ENCODE measurements at places on chromosomes 2 and 18. TPM values are rescaled to one million over a fixed set of nuclear protein-coding genes. Genes with fewer than 3 reads are reported as not detected.

The CDK15 gene
- total RNA-seq: 33.0 TPM

The SNTG2 gene
- 0.56 TPM for total RNA-seq

The PAIP2B gene
- 0.18 TPM for total RNA-seq

The ZNF521 gene
- total RNA-seq: 44.7 TPM

The GPR39 gene
- total RNA-seq: 9.0 TPM

The PCARE gene
- not detected for total RNA-seq

The SERPINB3 gene
- not detected for total RNA-seq

The STARD6 gene
- total RNA-seq: 0.28 TPM

The CDCA7 gene
- 12.0 TPM for total RNA-seq

The FAP gene
- total RNA-seq: 71.0 TPM

The LYPD1 gene
- total RNA-seq: 79.7 TPM

The IL36B gene
- total RNA-seq: not detected

The CACNB4 gene
- total RNA-seq: 0.36 TPM

The PRSS56 gene
- total RNA-seq: not detected

The TUBA3E gene
- total RNA-seq: not detected

The POTEJ gene
- not detected for total RNA-seq

The ZNF892 gene
- total RNA-seq: 2.7 TPM

The MC4R gene
- total RNA-seq: 0.28 TPM

The FAM228A gene
- total RNA-seq: not detected

The TACR1 gene
- total RNA-seq: under 0.01 TPM

The LYG2 gene
- total RNA-seq: not detected

The DNAJC5G gene
- not detected for total RNA-seq

The COL4A3 gene
- total RNA-seq: not detected

The FTCDNL1 gene
- total RNA-seq: 0.18 TPM

The SOX11 gene
- total RNA-seq: 4.7 TPM

The LRATD1 gene
- 0.28 TPM for total RNA-seq

The NR4A2 gene
- total RNA-seq: 2.8 TPM

The KCNE4 gene
- total RNA-seq: 8.3 TPM

The GALNT13 gene
- not detected for total RNA-seq

The CCL20 gene
- not detected for total RNA-seq

The SPDYA gene
- not detected for total RNA-seq

The COL4A4 gene
- 0.28 TPM for total RNA-seq

The OR6B2 gene
- not detected for total RNA-seq

The XIRP2 gene
- 0.28 TPM for total RNA-seq

The ITPRIPL1 gene
- total RNA-seq: 1.4 TPM

The EFEMP1 gene
- total RNA-seq: 164 TPM

The BMP10 gene
- not detected for total RNA-seq

The CHRNG gene
- total RNA-seq: not detected

Data from IMR-90 (cell line).